ENCODE measurements at places on chromosomes 11 and 22.

DNA sequence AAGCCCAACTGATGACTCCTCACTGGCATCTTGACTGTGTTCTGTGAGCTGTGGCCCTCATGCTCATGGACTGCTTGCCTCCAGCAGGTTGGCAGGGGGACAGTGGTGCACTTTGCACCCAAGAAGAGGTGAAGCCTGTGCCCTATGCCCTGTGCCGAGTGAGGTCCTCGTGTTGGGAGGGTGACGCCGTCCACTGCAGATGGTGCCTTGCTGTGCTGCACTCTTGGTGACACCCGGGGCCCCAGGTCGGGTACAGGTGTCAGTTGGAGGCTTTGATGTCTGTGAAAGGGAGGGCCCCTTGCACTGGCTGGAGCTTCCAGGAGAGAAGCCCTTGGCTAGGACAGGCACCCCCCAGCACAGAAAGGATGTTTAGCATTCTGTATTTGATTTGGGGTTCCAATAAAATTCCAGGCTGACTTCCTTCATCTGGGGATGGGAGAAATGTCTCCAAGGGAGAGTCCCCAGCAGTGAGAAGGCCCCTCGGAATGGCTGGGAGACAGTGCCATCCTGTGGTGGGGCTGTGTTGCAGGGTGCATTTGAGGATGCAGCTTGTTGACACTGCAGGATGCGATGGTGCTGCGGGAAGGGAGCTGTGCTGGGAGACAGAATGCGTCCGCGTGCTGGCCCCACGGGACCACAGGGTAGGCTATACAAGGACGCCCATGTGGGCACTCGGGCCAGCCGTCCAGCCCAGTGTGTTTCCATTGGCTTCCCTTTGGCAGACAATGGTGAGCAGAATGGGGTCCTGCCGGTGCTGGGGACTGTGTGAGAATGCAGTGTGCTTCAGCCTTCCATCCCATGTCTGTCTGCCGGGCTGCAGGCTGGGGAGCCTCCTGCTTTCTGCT is 2.5 kb upstream of the ZDHHC8 start:
- peak overlapping the region; percentile 54 for H3K27ac ChIP-seq
- peaks cover 3% of the 10 kb centered on the region for H3K36me3 ChIP-seq
- H3K4me1 ChIP-seq, result peaks cover 9% of the 10 kb centered on the region
- no peaks in the 10 kb centered on the region for H3K27me3 ChIP-seq
- H3K4me3 ChIP-seq, result no peak overlapping the region

- peaks cover 29% of the 10 kb centered on the region for H3K4me1 ChIP-seq
- peaks cover 11% of the 10 kb centered on the region for H3K27me3 ChIP-seq
- H3K4me3 ChIP-seq, result no peak overlapping the region
Observed at GRCh38 chr11:18765554-18765953, 26.0 kb downstream of the PTPN5 start.

DNA sequence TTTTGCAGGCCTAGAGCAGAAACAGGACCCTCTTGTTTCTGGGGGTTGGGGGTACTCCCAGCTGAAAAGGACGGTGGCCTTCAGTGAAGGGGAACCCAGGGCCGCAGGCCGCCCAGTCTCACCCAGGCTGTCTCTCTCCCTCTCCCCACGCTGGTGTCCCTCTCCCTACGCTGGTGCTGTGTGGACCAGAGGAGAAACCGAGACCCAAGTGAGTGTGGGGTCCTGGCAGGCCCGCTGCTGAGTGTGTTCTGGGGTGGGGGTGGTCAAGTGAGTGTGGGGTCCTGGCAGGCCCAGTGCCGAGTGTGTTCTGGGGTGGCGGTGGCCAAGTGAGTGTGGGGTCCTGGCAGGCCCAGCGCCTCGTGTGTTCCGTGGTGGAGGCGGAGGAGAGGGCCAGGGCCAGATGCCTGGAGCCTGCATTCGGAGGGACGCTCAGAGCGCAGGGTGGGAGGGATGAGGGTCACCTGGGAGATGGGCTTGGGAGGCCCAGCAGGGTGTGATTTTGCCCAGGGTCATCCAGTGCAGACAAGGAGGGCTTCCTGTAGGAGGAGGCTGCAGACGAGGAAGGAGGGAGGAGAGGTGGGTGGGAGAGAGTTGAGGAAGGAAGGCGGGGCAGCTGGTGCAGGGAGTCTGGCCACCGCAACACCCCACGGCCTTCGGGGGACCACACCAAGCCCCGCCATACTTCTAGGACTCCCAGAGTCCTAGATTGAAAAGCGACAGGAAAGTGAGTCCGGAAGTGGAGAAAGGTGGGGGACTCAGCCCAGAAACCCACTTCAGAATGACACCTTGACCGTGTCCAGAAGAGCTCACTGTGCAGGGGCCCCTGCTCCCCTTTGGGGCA is 10.3 kb downstream of the TNNT3 start:
- peaks cover 22% of the 10 kb centered on the region for H3K27me3 ChIP-seq
- DNase-seq, result no peak
- no peak overlapping the region for H3K4me3 ChIP-seq
- H3K4me1 ChIP-seq, result peaks cover 5% of the 10 kb centered on the region
- no peaks in the 10 kb centered on the region for H3K36me3 ChIP-seq
- no peak overlapping the region for H3K27ac ChIP-seq

- no peaks in the 10 kb centered on the region for H3K27me3 ChIP-seq
- H3K4me1 ChIP-seq, result no peaks in the 10 kb centered on the region
- H3K36me3 ChIP-seq, result no peaks in the 10 kb centered on the region
- no peak for DNase-seq
- H3K27ac ChIP-seq, result no peak overlapping the region
Observed at GRCh38 chr22:47388778-47389177, 626.3 kb downstream of the TBC1D22A start.

GRCh38 chr11:22859756-22860155 is 518 bp downstream of the CCDC179 start:
- H3K4me1 ChIP-seq, result no peaks in the 10 kb centered on the region
- H3K27ac ChIP-seq, result no peak overlapping the region
- no peak for DNase-seq
- no peak overlapping the region for H3K4me3 ChIP-seq
- H3K27me3 ChIP-seq, result no peaks in the 10 kb centered on the region
- H3K36me3 ChIP-seq, result no peaks in the 10 kb centered on the region

DNA sequence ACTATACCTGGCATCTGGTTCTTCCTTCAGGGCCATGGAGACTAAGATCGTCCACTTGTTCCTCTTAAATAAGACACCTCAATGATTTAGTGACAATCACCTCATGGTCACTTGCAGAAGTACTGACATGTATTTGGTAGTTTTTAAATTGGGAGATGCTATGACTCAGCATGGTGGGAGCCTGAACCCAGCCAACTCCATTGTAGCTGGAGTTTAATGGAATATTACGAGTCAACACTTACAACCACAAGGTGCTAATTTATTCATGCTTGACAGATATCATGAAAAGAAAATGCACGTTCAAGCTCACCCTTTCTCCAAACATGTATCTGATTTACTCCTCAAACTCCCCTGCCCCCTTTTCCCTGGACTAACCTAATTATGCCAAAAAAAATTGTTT is 16.6 kb upstream of the APOL3 start:
- H3K27me3 ChIP-seq, result no peaks in the 10 kb centered on the region
- H3K27ac ChIP-seq, result no peak overlapping the region
- no peak overlapping the region for H3K4me3 ChIP-seq
- peaks cover 4% of the 10 kb centered on the region for H3K36me3 ChIP-seq

DNA sequence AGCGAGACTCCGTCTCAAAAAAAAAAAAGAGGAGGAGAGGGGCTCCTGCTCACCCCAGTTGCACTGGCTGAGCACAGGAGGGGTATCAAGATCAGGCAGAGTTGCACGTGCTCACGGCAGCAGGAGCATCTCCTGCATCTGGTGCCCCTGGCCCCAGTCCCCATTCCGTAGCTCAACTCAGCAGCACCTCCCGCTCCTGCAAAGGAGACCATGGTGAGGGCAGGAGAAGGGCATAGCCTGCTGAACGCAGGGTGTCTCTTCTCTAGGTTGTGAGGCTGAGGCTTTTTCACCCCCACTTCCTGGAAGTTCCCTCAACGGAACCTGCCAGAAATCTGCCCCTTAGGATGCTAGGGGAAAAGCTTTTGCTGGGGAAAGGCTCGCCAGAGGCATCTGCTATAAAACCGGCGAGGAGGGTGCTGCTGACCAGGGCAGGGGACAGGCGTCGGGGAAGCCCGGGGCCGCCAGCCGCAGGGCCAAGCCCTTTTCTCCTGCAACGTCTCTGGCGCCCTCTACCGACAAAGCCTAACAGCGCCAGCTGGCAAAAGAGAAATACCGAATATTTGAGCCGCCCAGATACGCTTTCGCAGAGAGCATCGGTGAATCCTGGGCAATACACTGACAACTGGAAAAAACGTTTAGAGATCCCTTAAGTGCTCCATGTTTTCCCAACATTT is 1.0 kb upstream of the PPP6R2 start:
- no peaks in the 10 kb centered on the region for H3K36me3 ChIP-seq
- H3K4me3 ChIP-seq, result peak overlapping the region; percentile 82
- peak overlapping the region; percentile 88 for H3K27ac ChIP-seq
- peak; percentile 90 for DNase-seq
- no peaks in the 10 kb centered on the region for H3K27me3 ChIP-seq
- peaks cover 9% of the 10 kb centered on the region for H3K4me1 ChIP-seq

GRCh38 chr22:45468872-45469271 is 33.8 kb upstream of the FBLN1 start:
- no peak overlapping the region for H3K4me3 ChIP-seq
- DNase-seq, result no peak
- H3K27ac ChIP-seq, result no peak overlapping the region

GRCh38 chr22:25366876-25367466 is 147.5 kb downstream of the CRYBB2 start:
- H3K27me3 ChIP-seq, result no peaks in the 10 kb centered on the region
- no peak for DNase-seq
- peaks cover 3% of the 10 kb centered on the region for H3K4me1 ChIP-seq
- no peak overlapping the region for H3K4me3 ChIP-seq

DNA sequence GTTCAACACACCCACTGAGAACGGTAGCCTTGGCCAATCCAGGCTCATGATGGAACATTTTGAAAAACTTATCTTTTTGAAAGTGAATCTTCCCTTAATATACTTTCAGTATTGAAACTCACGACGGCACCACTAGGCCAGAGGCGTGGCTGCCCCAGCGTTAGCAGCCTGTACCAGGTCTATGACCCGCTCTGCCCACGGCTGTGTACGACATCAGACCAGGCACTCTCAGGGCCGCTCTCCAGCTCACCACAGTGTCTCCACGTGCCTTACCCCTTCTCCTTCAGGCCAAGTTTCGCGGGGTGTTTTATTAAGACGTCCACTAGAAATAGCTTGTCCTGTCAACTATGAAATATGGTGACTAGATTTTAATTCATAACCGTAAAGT is 31.2 kb downstream of the ALG12 start:
- no peak for DNase-seq
- peaks cover 2% of the 10 kb centered on the region for H3K4me1 ChIP-seq
- H3K27ac ChIP-seq, result no peak overlapping the region
- no peak overlapping the region for H3K4me3 ChIP-seq
- peaks cover 63% of the 10 kb centered on the region for H3K36me3 ChIP-seq

DNA sequence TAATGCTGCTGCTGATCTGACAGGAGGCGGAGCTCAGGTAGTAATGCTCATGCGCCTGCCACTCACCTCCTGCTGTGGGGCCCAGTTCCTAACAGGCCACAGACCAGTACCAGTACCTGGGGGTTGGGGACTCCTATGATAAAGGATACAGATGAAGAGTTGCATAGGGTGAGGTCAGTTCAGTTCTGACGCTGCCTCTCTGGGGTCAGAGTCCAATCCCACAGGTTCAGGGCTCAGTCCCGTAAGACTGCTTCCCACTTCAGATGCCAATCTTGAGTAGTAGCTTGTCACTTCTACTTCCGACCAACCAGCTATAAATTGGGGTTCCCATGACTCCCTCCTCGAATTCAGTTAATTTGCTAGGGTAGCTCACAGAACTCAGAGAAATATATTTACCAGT is 8.6 kb downstream of the ASRGL1 start:
- H3K27me3 ChIP-seq, result no peaks in the 10 kb centered on the region
- peaks cover 2% of the 10 kb centered on the region for H3K36me3 ChIP-seq
- no peak overlapping the region for H3K4me3 ChIP-seq

- no peaks in the 10 kb centered on the region for H3K36me3 ChIP-seq
- no peak overlapping the region for H3K27ac ChIP-seq
- no peaks in the 10 kb centered on the region for H3K27me3 ChIP-seq
Observed at GRCh38 chr22:49237703-49238102, 590.0 kb downstream of the BRD1 start.

DNA sequence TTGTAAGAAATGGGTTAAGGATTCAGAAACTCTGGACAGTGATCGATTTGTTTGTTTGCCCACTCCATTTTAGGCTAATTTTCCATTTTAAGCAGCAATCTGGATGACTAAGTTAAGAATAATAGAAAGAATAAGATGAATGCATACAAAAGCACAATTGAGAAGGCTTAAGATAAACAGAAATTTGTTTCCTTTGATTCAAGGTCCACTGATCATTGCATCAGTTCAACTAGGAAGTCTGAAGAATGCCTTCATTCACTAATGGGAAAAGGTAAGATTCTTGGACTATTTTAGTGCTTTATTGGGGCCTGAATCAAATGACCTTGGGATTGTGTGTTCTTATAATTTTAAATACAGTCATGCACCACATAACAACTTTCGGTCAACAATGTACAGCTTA is 140.8 kb downstream of the CADM1 start:
- no peak for DNase-seq
- no peak overlapping the region for H3K4me3 ChIP-seq
- no peaks in the 10 kb centered on the region for H3K36me3 ChIP-seq
- no peaks in the 10 kb centered on the region for H3K27me3 ChIP-seq
- H3K27ac ChIP-seq, result no peak overlapping the region

DNA sequence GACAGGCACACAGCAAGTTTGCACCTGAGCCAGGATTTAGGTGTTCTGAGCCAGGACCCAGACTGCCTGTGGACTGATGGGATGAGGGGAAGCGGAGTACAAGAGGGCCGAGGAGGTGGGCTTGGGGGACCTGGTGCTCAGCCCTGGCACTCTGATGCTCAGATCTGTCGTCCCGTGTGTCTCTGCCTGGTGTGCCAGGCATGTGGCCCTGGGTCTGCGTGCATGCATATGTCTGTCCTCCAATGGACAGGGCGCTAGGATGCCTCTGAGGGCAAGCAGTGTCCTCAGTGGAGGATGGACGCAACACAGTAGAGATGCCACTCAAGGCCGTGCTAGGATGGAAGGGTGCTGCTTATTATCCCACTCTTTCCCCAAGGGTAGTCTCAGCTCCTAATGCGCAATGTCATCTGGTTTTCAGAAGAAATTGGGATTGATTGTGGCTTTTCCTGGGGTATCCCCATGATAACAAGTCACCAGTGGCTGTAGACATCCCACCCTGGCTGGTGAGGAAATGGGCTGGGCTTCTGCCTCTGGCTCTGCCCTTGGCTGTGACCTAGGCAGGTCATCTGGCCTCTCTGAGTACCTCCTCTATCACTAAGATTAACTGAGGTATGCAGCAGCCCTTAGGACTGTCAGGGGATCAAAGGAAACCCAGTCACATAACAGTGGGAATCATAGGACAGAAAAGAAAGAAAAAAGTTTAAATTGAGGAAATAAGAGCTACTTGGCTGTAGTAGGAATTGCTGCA is 35.7 kb upstream of the SUSD2 start:
- H3K36me3 ChIP-seq, result peaks cover 14% of the 10 kb centered on the region
- peak overlapping the region; percentile 79 for H3K27ac ChIP-seq
- peaks cover 52% of the 10 kb centered on the region for H3K4me1 ChIP-seq

- no peaks in the 10 kb centered on the region for H3K27me3 ChIP-seq
- H3K36me3 ChIP-seq, result peaks cover 2% of the 10 kb centered on the region
- DNase-seq, result no peak
- H3K4me1 ChIP-seq, result peaks cover 31% of the 10 kb centered on the region
- H3K4me3 ChIP-seq, result no peak overlapping the region
Observed at GRCh38 chr22:40526960-40527359, 109.6 kb downstream of the MRTFA start.

All from activated naive CD8-positive, alpha-beta T cell treated with anti-CD3 and anti-CD28 coated beads, Interleukin-2, amount 10 ng/mL, durations not matched to agents 7 days and 5 days (primary cell).